ENCODE measurements at places on chromosomes 3 and 15.

DNA sequence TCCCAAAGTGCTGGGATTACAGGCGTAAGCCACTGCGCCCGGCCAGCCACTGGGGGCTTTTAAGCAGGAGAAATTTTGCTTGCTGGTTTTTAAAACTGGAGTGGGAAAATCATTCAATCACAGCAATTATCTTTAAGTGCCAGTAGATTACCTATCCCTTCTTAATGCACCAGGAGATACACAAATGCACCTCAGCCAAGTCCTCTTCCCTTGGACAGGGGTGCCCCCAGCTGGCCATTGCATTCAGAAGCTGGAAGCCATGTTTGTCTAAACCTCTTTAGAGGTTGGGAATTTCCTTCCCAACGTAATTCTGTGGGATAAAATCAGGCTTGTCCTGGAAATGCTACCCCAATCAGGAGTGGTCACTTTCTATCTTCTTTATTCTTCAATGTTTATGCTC is 26.6 kb downstream of the MIX23 start:
- peak; percentile 45 for DNase-seq

DNA sequence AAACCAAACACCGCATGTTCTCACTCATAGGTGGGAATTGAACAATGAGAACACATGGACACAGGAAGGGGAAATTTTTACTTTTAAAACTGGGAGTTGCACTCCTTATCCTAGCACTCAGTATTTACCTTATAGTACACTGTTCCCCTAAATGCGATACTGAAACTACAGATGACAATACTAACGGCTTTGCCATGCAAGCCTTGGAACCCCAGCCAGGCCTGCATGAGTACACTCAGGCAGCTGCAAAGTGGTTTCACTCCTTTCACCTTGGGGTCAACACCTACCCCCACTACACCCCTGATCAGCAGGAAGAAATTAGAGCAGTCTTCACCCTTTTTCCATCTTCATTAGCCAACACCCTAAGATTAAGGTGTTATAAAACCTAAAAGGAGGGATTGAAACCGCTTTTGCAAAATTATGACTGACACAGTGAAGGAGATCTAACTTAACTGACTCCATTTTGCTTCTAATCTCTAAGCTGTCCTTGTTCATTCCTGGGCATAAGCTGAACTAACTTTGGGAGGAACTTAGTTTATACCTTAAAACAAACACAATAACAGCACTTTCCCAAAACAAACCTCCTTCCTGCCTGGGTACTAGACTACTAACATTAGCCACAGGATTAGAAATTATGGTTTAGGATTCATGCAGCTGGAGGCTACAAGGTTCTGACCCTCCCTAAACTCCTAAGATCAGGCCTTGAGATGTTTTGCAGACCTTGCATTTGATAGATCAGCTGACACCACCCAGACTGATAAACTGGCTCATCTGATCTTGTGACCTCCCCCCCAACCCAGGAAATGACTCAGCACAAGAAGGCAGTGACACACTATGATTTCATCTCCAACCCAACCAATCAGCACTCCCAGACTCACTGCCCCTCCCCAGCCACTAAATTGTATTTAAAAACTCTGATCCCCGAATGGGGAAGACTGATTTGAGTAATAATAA is 452.1 kb upstream of the PPP2R3A start:
- peak; percentile 31 for DNase-seq

- no peak for DNase-seq
Observed at GRCh38 chr3:55218577-55218976, 268.5 kb downstream of the WNT5A start.

DNA sequence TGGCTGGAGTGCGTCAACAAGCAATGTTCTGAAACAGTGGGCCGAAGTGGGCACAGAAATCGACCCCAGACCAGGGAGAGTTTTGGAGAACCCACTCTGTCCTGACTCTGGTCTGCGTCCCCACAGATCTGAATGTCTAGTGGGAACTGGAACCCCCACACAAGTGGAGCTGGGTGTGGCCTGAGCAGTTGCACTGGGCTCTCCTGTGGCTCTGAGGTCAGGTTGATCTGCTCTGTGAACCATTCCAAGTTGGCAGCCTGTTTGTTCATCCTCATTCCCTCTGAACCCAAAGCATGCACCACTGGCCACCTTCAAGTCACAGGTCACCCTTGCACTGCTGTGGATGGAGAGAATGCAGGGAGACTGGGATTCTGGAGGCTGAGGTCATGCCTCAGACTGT is 60.5 kb downstream of the STARD5 start:
- no peak for DNase-seq

DNA sequence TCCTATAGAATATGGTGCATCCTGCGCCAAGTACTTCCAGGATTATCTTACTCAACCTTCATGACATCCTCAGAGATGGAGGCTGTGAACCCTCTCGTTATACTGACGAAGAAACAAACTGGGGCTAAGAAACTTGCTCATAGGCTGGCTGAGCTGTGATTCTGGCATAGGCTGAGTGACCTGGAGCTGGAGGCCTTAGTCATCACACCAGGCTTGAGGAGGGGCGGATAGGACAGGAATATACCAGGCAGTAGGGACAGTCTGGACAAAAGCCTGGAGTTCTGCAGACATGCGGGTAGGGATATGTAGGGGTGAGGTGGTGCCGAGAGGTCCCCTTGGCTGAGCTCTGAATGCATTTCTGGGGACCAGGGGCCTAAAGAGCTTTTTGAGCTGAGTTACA is 18.1 kb downstream of the HEMK1 start:
- no peak for DNase-seq

DNA sequence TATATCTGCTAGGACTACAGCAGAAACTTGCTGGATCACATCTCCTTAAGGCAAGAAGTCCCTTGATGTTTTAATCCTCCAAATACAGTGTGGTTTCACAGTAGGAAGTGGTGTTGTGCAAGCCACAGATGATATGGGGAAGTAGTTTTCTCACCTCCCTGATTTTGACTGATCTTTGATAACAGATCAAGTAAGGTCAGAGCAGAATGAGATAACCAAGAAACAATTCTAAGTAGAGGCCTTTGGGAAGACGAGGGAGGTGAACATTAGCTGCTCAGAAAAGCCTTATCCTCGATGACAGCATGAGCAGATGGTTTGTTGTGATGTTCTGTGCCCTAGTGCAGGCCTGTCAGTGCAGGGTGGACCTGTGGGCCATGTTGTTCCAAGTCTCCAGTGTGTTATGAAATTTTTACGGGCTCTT is 61.3 kb downstream of the RIOX2 start:
- DNase-seq: no peak

GRCh38 chr3:127015282-127016042 is 32.5 kb downstream of the PLXNA1 start:
- no peak for DNase-seq

DNA sequence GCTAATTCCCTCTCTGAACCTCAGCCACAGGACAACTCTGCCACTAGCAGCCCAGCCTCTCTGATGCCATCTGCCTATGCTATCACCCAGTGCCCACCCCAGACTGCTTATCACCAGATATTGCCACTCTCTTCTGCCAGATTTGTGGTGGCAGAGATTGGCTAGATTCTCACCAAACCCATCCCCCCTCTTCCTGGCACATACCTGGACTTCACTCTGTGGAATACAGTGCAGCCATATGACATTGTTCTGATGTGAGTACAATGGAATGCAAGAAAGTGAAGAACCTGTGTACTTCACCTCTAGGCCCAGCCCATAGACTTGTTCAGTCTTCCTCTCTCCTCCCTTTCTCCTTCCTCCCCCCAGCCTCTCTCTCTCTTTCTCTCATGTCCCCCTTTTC is 46.9 kb upstream of the NTRK3 start:
- no peak for DNase-seq

DNA sequence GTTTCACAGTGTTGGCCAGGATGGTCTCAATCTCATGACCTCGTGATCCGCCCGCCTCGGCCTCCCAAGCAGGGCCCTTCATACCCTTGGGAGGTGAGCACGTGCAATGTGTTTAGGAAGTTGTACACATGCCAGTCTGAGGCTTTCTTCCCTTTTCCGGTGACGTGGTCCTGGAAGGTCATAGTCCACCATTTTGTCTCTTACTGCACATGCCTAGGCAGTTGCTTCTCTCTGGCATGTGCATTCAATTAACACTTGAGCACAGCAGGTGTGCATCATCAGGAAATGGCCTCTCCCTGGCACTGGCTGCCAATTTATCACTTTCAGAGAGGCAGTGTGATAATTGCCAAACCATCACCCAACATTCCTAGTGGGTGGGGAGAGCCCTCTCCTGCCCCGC is 21.7 kb upstream of the SELENOK start:
- DNase-seq: no peak

GRCh38 chr3:31077826-31078225 is 183.4 kb upstream of the GADL1 start:
- DNase-seq: no peak

DNA sequence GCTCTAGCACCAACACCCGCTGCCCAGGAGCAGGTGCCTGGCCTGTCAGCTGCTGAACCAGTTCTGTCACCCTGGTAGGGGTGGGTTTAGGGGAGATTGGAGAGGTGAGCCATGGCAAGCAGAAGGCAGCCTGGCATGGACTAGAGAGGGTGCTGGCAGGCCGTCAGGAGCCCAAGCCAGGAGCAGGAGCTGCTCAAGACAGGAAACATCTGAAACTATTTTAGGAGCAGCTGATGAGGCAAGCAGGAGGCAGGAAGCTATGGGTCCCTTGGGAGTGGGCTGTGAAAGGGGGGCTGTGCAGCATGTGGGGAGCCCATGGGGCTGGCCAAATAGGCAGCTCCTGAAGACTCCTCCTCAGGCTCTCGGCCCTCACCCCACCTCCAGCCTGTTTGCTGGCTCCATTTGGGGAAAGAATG is 2.3 kb downstream of the INKA1 start:
- no peak for DNase-seq

- peak; percentile 35 for DNase-seq
Observed at GRCh38 chr3:57757642-57758297, 1.7 kb downstream of the SLMAP start.

GRCh38 chr3:120171134-120171873 is 77.1 kb upstream of the GSK3B start:
- DNase-seq: no peak

Measured in ACHN (cell line).